ENCODE measurements at places on chromosomes 12 and 14.

GRCh38 chr14:72812292-72812851 lies 81.5 kb downstream of the DPF3 start:
- DNase-seq = no peak

DNA sequence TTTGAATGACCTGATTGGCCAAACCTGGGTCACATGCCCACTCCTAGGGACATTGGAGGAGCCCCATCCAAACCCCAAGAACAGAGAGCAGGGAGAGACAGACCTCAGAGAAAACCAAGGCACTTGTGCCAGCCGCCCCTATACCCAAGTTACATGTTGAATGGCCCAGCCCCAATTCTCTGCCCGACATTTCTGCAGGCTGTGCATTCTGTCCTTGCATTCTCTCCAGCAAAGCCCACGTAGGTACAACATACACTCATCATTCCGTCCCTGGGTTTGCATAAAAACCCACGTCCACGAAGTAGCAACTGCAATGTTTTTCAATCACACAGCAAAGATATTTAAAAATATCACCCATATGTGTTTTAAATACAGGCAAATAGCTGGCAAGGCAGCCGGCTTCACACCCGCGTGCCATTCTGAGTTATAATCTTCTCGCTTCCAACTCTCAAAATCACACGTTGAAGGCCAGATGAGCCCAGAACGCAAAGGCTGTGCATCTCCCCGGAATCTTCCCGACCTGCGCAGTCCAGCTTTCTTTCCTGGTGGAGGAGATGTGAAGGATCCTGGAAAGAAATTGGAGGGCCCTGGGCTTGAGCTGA lies 91.7 kb upstream of the MYL2 start:
- no peak for DNase-seq

DNA sequence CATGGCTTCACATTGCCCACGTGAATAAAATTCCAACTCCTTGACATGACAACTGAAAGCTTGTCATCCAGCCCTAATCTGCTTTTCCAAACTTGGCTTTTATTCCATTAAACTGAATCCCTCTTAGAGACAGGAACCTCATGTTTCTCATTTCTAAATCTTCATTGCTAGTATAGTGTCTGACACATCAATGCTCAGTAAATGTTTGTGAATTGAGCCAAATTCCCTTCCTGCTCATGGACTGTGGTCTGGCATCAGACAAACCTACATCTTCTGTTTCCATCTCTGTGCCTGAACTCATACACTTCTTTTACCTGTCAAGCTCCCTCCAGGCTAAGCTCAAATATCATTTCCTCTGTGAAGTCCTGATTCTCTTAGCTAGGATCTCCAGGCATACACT lies 4.3 kb upstream of the FKBP11 start:
- DNase-seq = no peak

GRCh38 chr12:90628213-90628612 lies 326.8 kb downstream of the CCER1 start:
- DNase-seq = no peak

DNA sequence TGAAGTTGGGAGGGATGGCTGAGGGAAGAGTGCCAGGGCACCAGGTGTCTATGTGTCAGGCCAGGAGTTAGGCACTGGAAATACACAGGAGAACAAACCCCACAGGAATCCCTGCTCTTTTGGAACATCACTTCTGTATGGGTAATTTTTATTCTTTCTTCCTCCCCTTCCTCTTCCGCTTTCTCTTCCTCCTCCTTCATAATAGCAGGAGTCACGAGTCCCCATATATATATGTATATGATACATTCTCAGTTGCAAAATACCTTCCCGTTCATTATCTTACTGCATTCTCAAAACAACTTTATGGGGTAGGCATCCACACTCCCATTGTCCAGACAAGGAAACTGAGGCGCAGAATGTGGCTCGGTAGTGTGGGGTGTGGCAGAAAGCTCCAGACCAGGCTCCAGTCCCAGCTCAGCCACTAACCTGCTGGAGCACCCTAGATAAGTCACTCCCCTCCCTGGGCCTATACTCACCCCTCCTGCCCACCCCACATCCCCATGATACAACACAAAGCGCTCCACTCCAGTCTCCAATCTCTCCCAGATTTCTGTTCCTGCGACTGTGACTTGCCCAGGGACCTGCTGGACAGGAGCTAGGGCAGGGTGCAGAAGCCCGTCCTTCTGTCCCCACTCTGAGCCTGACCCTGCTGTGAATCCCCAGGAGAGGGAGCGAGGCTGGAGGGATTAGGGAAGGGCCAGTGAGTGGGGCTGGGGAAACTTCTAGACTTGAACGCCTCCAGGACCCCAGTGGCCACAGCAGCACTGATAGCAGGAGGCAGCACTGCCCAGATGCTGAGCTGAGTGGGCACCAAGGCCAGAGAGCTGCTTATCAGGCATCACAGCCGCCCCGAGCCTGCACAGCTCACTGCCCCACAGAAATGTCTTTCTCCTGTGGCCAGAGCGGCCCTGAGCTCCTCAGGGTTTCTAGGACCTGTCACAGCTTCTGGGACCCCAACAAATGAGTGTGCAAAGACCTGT lies 1.4 kb upstream of the AQP2 start:
- no peak for DNase-seq

Measured in stimulated activated CD8-positive, alpha-beta memory T cell treated with anti-CD3 and anti-CD28 coated beads, Interleukin-7, amount 100 ng/mL, for 1 hour (primary cell).